H1 (cell line): ENCODE measurements at places on chromosomes 5 and 9. TPM values are rescaled to one million over a fixed set of nuclear protein-coding genes. Genes with fewer than 3 reads are reported as not detected.

- H3K4me3 ChIP-seq, result peak within 1 kb of the TSS; percentile 35; the same call in 1 of the 2 replicates
- DNase-seq, result peak; percentile 77
- no peak within 1 kb of the TSS for H3K27ac ChIP-seq
- H3K27me3 ChIP-seq, result peaks cover 7% of the 10 kb centered on the region; the same call in 1 of the 2 replicates
- H3K36me3 ChIP-seq, result no peaks in the 10 kb centered on the region
Observed at GRCh38 chr5:19987612-19988361, at the start of gene CDH18. TSS of gene CDH18 (minus strand) at chr5:19988200. CDS start at chr5:19838986, 149,214 bp downstream.

DNA sequence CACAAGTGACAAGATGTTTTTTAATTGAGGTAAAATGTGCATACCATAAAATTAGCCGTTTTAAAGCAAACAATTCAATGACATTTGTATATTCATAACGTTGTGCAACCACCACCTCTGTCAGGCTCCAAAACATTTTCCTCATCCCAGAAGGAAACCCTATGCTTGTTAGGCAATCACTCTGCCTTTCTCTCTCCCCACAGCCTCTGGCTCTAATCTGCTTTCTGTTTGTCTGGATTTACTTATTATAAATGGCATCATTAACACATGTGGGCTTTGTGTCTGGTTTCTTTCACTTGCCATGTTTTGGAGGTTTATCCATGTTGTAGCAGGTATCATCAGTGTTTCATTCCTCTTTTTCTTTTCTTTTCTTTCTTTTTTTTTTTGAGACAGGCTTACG, 1.4 kb upstream of the N4BP3 start:
- H3K36me3 ChIP-seq, result no peaks in the 10 kb centered on the region
- no peak overlapping the region for H3K4me3 ChIP-seq
- peaks cover under 1% of the 10 kb centered on the region for H3K4me1 ChIP-seq
- H3K27ac ChIP-seq, result no peak overlapping the region
- H3K27me3 ChIP-seq, result no peaks in the 10 kb centered on the region

DNA sequence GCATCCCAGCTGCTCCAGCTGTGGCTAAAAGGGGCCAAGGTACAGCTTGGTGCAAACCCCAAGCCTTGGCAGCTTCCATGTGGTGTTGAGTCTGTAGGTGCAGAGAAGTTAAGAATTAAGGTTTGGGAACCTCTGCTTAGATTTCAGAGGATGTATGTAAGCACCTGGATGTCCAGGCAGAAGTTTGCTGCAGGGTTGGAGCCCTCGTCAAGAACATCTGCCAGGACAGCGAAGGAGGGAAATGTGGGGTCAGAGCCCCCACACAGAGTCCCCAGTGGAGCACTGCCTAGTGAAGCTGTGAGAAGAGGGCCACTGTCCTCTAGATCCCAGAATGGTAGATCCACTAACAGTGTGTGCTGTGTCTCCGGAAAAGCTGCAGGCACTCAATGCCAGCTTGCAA, 236.2 kb upstream of the ADRA1B start:
- H3K4me3 ChIP-seq, result no peak overlapping the region
- H3K27ac ChIP-seq, result no peak overlapping the region
- H3K36me3 ChIP-seq, result no peaks in the 10 kb centered on the region
- H3K4me1 ChIP-seq, result no peaks in the 10 kb centered on the region
- no peaks in the 10 kb centered on the region for H3K27me3 ChIP-seq

DNA sequence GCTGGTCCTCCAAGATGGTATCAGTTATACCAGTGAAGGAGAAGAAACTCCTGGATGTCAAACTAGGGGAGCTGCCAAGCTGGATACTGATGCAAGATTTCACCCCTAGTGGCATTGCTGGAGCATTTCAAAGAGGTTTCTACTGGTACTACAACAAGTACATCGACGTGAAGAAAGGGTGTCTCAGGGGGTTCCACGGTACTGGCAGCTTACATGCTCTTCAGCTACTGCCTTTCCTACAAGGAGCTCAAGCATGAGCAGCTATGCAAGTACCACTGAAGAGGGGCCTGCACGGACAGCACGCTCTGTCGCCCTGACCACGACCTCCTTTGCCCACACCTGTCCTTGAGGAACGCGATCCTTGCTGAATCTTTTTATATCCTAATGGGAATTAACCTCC, 19.5 kb downstream of the ACTL7B start:
- H3K27me3 ChIP-seq, result no peaks in the 10 kb centered on the region
- H3K36me3 ChIP-seq, result no peaks in the 10 kb centered on the region
- H3K27ac ChIP-seq, result no peak overlapping the region
- no peaks in the 10 kb centered on the region for H3K4me1 ChIP-seq
- H3K4me3 ChIP-seq, result no peak overlapping the region
- no peak for DNase-seq

DNA sequence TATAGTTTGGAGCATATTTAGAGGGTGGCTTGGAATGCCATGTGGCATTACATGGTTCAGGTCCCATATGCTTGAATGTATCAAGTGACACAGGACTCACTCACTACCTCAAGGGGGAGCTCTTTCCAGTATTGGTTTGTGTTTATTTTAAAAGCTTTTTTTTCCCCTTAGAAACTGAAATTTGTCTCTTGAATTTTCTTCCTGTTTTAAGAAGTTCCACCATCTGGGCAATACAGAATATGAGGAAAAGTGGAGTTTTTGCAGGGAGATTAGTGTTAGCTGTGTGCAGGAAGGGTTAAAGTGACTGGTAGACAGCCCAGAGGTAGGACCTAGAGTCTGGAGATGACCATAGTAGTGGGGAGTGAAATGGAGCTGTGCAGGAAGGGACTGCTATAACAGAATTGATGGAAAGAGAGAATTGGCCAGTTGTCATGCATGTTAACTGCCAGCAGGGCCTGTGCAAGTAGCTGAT, 36.6 kb downstream of the CTNNA1 start:
- H3K4me3 ChIP-seq, result no peak overlapping the region
- H3K4me1 ChIP-seq, result no peaks in the 10 kb centered on the region
- no peaks in the 10 kb centered on the region for H3K36me3 ChIP-seq

DNA sequence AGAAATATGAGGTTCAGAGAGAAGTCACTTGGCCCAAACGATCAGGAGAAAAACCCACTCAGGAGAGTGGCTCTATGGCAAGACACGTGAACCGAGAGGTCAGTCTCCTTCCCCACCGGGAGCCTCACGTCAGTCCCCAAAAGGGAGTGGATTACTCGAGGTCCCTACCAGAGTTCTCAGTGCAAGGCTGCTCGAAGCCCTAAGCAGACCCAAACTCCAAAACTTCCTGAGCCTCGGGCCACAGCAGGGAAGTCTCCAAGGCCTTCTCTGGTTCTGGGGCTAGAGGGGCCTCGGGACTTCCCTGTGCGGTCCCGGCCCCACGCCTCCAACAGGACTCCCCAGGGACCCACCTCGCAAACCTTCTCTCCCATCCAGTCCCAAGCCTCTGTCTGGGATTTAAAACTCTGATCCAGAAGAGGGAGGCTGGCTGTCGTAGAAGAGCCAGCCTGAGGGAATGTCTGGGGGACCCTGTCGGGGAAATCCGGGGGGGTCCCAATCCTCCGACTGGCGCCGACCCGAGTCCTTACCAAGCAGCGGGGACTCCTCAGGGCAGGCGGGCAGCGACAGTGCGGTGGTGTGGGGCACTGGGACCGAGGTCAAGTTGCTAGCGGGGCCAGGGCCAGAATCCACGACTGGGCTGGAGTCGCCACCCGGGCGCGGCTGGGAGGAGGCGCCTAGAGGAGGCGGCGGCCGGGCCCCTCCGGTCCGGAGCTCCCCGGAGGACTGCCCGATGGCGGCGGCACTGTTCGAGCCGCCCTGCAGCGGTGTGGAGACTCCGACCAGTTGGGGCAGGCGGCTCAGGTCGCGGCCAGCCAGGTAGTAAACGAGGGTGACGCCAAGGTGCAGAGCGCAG, 679 bp downstream of the B4GALT1 start:
- peaks cover 6% of the 10 kb centered on the region for H3K4me1 ChIP-seq
- no peak overlapping the region for H3K27ac ChIP-seq
- H3K4me3 ChIP-seq, result peak overlapping the region; percentile 51
- DNase-seq, result no peak
- H3K36me3 ChIP-seq, result no peaks in the 10 kb centered on the region

Gene C5orf63
- total RNA-seq, result 0.67 TPM in 1 of 2 replicates, not detected in the other

GRCh38 chr5:109779036-109779735, 89.5 kb downstream of the MAN2A1 start:
- H3K27ac ChIP-seq, result no peak overlapping the region
- no peak overlapping the region for H3K4me3 ChIP-seq
- no peak for DNase-seq
- H3K36me3 ChIP-seq, result peaks cover 36% of the 10 kb centered on the region; the same call in 1 of the 2 replicates
- no peaks in the 10 kb centered on the region for H3K4me1 ChIP-seq
- no peaks in the 10 kb centered on the region for H3K27me3 ChIP-seq

Gene LHX3
- not detected in 2 replicates for total RNA-seq

DNA sequence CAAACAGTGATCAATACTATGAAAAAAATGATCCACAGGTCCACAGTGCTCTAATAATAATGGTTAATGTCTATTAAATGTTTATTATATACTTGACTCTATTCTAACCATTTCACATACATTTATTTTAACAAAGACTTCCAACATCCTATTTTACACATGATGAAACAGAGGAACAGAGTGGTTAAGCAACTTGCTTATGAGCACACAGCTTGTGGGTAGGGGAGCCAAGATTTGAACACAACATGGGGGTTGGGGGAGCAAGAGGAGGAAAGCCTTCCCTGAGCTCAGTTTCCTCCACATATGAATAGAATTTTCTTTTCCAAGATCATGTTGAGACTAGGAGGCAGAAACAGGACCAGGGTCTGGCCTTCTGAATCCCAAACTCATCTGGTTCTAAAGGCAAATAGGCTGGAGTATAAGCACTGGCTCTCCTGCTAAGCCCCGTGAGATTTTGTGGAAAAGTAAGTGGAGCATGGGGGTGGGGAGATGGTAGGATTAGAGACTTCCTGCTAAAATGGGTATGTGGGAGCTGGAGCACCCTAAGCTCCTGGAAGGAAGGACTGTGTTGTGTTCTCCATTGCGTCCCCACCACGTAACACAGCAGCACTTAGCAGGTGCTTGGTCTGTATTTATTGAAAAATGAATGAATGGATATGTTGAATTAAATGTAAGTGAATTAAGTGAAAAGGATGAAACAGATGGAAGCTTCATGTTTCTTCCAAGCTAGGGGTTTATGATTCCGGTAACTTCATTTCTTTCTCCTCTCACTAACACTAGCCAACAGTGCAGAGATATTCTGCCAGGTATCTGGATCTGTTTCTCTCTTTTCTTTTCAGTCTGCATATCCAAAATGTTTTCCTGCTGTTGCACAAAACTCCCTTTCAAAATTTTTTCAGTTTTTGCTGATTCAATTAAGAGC, 26.9 kb upstream of the GALNT10 start:
- no peaks in the 10 kb centered on the region for H3K27me3 ChIP-seq
- no peak overlapping the region for H3K27ac ChIP-seq
- peaks cover 22% of the 10 kb centered on the region for H3K4me1 ChIP-seq
- DNase-seq, result no peak
- H3K4me3 ChIP-seq, result no peak overlapping the region

GRCh38 chr5:89097103-89097502, 214.1 kb upstream of the MEF2C start:
- H3K4me3 ChIP-seq, result no peak overlapping the region
- H3K27ac ChIP-seq, result no peak overlapping the region
- DNase-seq, result no peak
- no peaks in the 10 kb centered on the region for H3K27me3 ChIP-seq

DNA sequence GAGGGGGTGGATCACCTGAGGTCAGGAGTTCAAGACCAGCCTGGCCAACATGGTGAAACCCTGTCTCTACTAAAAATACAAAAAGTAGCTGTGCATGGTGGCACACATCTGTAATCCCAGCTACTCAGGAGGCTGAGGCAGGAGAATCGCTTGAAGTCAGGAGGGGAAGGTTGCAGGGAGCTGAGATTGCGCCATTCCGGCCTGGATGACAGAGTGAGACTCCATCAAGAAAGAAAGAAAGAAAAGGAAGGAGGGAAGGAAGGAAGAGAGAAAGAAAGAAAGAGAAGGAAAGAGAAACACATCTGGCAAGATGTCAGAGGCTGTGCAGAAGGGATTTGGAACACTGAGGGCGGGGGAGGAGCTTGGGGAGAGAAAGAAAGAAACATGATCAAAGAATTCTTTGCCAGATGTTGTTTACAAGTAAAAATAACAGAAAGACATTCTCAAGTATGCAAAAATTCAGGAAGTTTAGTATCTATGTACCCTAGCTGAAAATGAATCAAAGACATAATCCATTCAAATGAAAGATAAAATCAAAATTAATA, 93.7 kb downstream of the AK8 start:
- no peaks in the 10 kb centered on the region for H3K36me3 ChIP-seq
- no peak overlapping the region for H3K27ac ChIP-seq
- no peak overlapping the region for H3K4me3 ChIP-seq

Gene SMIM3
- total RNA-seq, result 10.4 and 13.2 TPM in 2 replicates

DNA sequence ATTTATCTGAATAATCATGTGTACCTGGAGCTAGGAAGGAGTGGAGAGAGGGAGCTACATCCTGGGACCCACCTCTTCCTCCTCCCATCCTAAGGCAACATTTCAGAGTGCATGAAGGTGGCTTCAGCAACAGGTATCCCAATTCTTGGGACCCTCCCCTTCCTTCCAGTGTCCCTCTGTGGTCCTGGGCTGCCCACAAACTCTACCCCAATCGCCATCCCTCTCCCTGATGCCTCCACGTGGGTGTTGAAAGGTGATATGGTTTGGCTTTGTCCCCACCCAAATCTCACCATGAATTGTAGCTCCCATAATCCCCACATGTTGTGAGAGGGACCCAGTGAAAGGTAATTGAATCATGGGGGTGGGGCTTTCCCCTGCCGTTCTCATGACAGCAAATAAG, 121.4 kb downstream of the MED10 start:
- no peaks in the 10 kb centered on the region for H3K36me3 ChIP-seq
- DNase-seq, result no peak
- H3K27ac ChIP-seq, result no peak overlapping the region
- no peaks in the 10 kb centered on the region for H3K27me3 ChIP-seq

Gene MED7
- total RNA-seq, result 8.3 and 9.5 TPM in 2 replicates

GRCh38 chr5:43409809-43410271, 2.4 kb downstream of the CCL28 start:
- no peaks in the 10 kb centered on the region for H3K4me1 ChIP-seq
- no peaks in the 10 kb centered on the region for H3K27me3 ChIP-seq
- no peaks in the 10 kb centered on the region for H3K36me3 ChIP-seq
- H3K4me3 ChIP-seq, result no peak overlapping the region
- no peak overlapping the region for H3K27ac ChIP-seq

DNA sequence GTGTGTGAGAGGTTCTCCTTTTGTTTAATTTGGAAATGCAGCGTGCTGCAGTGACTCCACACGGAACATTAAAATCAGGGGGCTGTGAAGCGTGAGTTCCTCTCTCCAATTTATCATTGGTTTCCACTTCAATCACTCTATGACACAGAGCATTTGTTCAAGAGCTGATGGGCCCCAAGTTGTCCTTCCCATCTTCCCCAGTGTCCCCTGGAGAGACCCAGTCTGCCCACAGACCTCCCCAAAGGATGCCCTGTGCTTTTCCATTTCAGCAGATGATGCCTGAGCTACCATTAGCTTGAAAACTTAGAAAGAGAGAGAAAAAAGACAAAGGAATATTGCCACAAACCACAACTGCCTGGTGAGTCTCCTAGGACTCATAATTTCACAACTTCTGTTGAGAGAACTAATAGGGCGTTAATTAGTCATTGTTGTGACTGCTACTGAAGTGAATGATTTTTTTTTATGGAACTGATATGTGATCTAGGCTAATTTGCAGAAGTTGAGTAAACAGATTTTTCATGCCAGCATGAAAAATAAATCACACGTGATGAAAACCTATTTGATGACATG, 772.7 kb downstream of the SEMA5A start:
- H3K27ac ChIP-seq, result no peak overlapping the region
- H3K4me3 ChIP-seq, result no peak overlapping the region
- H3K4me1 ChIP-seq, result no peaks in the 10 kb centered on the region
- no peaks in the 10 kb centered on the region for H3K36me3 ChIP-seq
- DNase-seq, result no peak
- no peaks in the 10 kb centered on the region for H3K27me3 ChIP-seq

GRCh38 chr9:21362287-21362686, 5.6 kb downstream of the IFNA13 start:
- no peaks in the 10 kb centered on the region for H3K27me3 ChIP-seq
- no peak overlapping the region for H3K4me3 ChIP-seq
- no peak overlapping the region for H3K27ac ChIP-seq
- no peaks in the 10 kb centered on the region for H3K4me1 ChIP-seq
- no peaks in the 10 kb centered on the region for H3K36me3 ChIP-seq
